ENCODE measurements at places on chromosomes 16 and 17.

- no peak for DNase-seq
Measured at GRCh38 chr17:49676276-49676868, 1.5 kb downstream of the SPOP start.

DNA sequence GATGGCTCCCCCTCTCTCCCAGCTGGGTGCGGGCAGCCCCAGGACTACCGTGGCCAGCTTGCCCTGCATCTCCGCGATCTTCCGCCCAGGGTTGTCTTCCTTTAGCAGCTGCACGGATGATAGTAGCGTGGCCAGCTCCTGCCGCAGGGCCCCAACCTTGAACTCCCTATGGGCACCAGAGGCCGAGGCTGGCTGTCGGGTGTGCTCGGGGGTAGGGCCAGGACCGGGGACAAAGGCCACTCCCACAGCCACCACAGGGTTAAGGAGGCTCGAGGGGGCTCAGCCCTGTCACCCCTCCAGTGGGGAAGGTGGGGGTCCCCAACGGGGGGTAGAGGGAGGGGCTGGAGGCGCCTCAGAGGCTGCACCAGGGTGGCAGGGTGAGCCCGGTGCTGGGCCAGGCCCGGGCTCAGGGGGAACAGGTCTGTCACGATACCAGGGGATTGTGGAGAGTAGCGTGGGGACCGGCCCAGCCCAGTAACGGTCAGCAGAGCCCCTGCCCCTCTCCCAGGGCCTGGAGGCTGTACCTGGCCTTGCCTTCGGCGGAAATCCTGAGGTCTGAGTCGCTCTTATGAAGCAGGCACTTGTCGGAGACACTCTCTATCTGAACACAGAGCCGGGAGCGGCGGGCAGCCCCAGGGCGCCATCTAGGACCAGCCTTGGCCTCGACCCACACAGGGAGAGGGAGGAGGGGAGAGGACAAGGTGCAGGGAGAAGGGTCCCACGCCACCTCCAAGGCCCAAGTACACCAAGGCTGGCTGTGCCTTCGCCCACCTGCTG, 5.2 kb downstream of the PERCC1 start:
- DNase-seq: no peak

- DNase-seq: no peak
Measured at GRCh38 chr17:79160980-79161636, 86.5 kb downstream of the ENGASE start.

DNA sequence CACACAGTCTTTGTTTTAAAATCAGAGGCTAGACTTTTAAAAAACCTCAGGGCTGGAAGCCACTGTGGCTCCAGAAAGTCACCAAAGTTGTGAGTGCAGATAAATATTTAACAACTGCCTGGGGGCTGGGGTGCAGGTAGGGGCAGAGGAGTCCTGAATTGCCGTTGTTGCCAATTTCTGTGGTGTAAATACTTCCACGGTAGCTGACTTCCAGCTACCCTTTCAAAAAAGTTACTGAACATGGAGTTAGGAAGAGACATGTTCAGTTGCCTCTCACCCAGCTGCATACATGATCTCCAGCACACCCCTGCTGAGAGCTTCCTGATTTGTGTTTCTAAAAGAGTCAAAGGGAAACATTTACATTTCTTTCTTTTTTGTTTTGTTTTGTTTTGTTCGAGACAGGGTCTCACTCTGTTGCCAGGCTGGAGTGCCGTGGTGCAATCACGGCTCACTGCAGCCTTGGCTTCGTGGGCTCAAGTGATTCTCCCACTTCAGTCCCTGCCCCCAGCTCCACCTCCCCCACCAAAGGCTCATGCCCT, 58.7 kb downstream of the PLXDC1 start:
- no peak for DNase-seq

DNA sequence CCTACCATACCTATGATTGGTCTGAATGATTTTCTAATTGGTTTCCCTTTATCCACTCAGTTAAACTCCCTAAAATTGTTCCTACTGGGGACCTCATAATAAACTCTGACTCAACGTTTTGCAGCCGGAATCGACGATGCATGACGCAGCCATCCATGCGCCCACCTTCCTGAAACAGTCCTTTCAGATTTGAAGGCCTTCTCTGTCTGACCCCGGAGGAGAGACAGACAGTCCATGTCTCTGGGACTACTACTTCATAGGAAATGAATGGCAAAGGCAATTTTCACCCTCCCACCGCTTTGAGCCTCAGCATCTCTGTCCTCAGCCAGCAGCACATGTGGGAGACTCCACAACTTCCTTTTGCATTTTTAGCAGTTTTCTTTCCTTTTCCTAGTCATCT, 13.5 kb downstream of the VAT1L start:
- no peak for DNase-seq

GRCh38 chr17:35949401-35949800, 5.9 kb upstream of the LYZL6 start:
- no peak for DNase-seq

GRCh38 chr16:4090351-4090851, 25.8 kb downstream of the ADCY9 start:
- DNase-seq: no peak

GRCh38 chr17:17758941-17759563, 77.7 kb downstream of the SREBF1 start:
- no peak for DNase-seq

DNA sequence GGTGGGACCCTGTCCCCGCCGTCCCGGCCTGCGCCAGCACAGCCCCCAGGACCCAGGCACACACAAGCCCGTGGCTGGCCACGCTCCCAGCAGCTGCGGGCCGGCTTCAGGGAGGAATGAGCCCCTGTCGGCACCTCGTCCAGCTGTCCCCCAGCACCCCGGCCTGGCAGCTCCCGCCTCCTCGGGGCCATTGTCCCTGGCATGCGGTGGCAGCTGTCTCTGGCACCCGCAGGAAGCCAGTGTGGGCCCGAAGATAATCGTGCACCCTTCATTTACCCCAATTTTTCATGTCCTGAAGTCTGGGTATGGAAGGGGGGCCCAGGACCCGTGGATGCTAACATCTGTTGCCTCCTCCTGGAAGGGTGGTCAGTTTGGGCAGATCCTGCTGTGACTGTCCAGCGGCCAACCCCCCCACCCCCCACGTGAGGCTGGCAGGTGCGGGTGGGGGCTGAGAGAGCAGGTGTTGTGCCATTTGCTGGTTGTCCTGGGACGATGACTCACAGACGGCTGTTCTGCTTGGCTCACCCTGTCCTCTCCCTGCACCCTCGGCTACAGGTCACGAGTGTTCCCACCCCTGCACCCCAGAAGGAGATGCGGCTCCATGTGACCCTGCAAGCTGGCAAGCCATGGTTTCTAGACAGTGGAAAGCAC, 4.0 kb upstream of the LMF1 start:
- DNase-seq: no peak

DNA sequence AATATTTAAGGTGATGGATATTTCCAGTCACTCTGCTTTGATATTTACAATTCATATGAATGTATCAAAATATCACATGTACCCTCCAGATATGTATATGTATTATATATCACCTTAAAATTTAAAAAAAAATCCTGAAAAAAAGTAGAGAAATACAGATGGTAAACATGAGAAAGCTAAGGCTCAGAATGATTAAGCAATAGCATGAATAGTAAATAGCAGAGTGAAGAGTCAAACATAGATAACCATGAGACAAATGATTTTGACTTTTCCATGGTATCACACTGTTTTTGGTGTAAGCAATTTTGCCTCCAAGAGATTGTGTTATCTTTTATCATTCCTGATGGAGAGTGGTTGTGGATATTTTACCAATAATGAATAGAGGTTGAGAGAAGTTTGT, 868.8 kb downstream of the CDH11 start:
- no peak for DNase-seq

DNA sequence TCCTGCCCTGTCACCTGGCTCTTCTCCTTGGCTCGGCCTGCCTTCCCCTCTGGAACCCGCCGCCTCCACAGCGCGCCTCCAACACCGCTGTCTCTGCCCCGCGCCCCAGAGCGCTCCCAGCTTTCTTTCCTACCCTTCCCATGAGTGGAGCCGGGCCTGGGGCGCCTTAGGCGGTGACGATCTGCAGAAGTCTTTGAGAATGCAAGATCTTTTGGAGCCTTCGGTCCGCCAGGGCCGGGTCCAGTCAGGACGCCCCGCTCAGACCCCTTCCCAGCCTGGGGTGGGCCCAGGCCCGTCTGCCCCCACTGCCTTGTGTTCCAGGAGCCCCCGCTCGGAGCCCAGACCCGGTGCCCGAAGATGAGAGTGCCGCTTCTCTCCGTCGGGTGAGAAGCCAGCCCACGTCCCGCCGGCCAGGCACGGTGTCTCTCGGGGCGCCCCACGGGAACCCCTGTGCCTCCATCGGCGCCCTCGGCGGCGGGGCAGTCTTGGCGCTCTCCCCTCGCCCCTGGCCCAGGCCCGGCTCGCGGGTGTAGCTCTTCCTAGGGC, 40.0 kb downstream of the MRM1 start:
- DNase-seq: no peak

DNA sequence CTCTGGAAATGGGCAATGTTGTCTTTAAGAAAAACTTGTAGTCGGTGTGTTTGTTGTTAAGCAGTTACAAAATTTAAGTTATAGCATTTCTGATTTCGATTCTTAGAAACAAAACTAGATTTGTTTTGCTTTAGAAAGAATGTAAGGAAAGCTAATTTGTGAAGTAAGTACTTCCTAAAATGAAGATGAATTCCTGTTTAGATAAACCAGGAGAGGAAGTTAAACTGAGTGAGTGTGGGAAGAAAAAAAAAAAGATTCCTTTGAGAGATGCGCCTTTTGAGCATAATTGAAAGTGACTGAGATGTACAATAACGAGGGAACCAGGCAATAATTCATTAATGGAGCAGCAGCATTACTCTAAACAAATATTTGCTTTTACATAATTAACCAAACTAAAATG, 52.4 kb upstream of the ALOX12 start:
- no peak for DNase-seq

- DNase-seq: no peak
Measured at GRCh38 chr17:78895322-78895721, 7.7 kb downstream of the CEP295NL start.

DNA sequence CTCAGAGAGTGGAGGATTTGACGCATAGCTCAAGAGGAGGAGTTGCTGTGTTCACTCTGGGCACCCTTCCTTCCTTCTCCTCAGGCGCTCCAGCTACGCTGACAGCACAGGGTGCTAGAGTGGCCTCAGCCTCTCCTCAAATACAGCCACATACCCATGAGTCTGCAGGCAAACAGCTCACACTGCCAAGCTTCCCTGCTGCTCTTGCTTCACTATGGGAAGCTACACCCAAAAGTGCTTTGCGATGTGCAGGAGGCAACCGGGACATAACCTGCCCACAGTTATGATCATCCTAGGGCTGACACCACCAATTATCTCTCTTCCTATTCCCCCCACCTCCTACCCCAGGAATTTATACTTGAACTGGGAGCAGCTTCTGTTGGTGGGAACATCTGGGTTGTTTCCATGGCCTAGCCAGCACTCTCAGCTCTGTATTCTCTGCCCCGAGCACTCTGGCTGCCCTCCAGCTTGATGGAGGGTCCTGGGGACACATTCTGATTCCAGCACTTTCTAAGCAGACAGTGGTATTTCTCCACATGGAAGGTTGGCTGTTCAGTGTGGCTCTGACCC, 40.3 kb upstream of the SREBF1 start:
- DNase-seq: no peak

DNA sequence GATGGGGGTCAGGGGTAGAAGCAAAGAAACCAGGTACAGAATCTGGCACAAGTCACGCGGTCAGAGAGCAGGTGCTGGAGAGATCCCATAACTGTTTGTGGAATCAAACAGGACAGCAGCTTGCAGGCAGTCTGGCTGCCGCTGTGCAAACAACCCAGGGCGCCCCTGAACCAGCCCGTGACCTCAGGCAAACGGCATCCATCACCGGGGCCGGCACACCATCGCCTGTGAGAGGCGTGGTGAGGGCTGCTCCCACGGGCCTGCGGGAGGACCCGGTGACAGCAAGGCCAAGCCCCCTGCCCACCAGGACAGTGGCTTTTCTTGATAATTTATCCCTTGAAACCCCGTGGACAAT, 47.9 kb downstream of the CBFA2T3 start:
- no peak for DNase-seq

DNA sequence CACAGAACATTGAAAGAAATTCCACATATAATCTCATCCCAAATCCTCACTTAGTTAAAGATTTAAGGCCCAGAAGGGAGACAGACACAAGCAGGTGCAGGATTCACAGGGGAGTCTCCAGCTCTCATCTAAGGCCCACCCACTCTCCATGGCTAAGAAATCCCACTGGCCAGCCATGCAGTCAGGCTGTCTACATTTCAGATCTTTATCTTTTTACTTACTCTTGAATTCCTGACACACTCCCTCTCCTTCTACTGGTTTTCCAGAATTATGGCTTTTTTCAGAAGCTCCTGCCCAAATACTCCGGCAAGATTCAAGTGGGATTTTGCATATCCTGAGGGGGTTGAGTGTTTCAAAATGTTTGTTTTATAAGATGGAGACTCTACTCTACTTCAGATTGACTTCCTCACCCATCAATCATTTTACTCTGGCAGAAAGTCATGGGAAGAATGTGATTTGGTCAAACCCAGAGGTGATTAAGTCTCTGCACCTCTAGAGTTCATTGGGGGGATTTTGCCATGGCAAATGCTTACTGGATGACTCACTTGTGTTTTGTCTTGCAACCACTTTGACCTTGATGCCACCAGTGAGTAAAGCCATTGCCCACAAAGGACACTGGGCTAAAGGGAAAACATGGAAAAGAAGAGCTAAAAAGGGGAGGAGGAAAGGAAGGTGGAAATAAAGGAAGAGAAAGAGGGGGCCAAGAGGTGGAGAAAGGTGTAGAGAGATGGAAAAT, 688.8 kb upstream of the SALL1 start:
- DNase-seq: no peak

GRCh38 chr17:74386386-74386785, 19.1 kb downstream of the GPR142 start:
- no peak for DNase-seq

DNA sequence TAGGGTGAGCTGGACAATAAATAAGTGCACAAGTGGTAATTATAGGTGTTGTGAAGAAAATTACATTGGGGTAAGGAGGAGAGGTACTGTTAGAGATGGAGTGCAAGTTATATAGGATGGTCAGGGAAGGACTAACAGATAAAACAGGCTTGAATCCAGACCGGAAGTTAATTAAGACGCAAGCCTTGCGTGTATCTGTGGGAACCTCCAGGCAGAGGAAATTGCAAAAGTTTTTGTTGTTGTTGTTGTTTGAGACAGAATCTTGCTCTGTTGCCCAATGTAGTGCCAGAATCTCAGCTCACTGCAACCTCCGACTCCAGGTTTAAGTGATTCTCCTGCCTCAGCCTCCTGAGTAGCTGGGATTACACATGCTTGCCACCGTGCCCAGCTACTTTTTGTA, 2.4 kb upstream of the ZNF18 start:
- no peak for DNase-seq

DNA sequence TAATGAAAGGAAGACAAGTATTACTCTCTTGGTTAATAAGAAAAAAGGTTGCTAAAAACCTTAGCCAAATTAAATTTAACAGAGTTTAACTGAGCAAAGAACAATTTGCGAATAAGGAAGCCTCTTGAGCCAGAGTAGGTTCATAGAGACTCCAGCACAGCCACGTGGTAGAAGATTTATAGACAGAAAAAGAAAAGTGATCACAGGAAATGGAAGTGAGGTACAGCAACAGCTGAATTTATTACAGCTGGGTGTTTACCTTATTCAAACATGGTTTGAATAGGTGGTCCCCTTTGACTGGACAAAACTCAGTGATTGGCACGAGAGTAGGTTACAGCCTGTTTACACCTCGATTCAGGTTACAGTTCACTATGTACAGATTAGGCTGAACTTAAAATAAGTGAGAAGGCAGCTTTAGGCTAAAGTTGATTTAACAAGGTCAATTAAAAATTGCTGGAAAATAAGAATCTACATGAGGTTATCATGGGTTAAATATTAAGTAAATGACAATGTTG, 3.3 kb upstream of the CCL15 start:
- DNase-seq: no peak

All from amniotic stem cell (primary cell).